ENCODE measurements at places on chromosomes 2 and 18.

GRCh38 chr2:8841932-8842331, 4.5 kb upstream of the KIDINS220 start:
- no peak for DNase-seq

- DNase-seq, result no peak
Observed at GRCh38 chr2:10720306-10720705, 1.1 kb upstream of the ATP6V1C2 start.

DNA sequence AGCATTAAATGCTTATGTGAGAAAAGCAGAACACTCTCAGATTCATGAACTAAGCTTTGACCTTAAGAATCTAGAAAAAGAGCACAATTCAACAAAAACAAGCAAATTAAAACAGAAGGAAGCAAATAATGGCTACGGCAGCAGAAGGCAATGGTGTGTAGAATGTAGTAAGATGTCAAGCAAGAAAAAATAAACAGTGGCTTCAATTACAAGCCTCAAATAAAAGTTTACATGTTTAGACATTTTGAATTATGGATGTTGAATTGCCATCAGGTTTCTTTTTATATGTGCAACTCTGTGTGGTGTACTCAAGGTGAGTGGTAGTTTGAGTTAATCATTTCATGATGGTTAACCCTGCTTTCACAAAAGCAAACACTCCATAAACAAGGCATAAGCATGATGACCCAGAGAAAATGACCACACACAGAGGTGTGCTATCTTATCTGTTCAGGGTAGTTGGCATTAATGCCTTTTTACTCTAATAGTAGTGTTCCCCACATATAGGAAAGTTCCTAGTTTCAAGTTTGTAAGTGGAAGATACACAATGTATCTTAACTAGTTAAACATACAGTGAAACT, 207.1 kb downstream of the FIGN start:
- no peak for DNase-seq

GRCh38 chr2:211487733-211488132, 931.3 kb downstream of the CPS1 start:
- DNase-seq, result no peak

DNA sequence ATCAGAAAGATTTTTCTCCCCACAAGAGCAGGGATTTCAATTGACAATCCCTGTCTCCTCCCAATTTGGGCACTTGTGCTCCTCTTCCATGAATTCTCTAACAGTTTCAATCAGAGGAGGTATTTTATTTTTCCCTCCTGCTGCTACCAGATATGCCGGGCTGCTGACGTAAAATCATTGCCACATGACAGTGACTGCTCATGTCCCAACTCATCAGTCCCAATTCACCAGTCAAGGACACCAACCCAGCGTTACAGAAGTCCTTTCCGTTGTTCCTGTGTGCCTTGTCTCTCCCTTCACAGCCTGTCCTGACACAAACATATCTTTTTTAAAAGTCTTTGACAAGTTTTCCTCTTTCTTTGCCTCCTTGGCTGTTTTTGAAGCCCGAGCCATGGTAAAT, 540.2 kb downstream of the LRP1B start:
- no peak for DNase-seq

DNA sequence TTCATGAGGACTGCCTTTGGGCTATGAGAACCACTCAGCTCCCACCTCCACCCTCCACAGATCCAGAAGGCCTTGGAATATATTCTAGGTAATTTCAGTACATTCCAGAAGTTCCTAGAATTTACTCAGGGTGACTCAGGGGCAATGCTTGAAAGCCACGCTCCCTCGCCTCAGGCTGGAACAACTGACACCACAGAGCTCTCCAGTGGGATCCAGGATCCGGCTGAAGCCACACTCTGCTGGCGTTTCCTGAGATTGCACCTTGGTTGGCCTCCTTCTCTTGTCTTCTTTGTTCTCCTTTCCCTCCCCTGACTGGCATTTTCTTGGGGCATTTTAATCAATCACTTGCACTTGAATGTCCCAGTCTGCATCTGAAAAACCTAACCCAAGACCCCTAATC, 92.6 kb upstream of the KCNE4 start:
- DNase-seq, result peak; percentile 89

DNA sequence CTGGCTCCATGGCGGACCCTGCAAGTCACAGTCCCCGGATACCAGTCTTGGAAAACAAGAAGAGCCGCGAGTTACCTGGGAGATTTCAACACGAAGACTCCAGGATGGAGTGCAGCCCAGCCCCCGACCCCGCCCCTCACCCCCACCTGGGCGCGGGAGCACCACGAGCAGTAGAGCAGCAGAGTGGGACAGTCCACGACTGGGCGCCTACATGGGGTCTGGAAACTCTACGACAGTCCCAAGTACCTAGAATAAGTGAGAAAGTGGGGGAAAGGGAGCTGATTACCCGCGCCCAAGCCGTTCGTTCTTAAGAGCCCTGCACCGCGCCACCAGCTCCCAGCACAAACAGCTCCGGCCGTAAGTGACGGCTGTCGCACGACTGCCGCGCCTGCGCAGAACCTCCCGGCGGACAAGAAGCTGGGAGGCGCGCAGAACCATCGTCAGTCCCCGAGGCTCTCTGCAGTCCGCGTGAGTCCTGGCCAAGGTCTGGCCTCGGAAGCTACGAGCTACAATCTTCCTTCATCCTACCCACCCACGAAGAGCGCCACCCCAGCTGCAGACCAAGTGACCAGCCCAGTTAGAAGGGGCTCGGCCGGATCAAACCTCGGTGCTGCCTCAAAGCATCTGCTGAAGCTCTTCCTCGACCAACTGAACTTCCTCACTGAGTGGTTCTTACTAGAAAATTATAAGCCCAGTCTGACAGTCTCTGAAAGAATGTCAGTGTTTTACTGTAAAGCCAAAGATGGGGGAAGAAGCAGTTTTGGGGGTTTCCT, at the start of gene DPY30:
DPY30 (minus strand) TSS at position 359 of the 773 bp plus-strand sequence; CDS start at position 10, 349 bp downstream.
- peak; percentile 95 for DNase-seq

DNA sequence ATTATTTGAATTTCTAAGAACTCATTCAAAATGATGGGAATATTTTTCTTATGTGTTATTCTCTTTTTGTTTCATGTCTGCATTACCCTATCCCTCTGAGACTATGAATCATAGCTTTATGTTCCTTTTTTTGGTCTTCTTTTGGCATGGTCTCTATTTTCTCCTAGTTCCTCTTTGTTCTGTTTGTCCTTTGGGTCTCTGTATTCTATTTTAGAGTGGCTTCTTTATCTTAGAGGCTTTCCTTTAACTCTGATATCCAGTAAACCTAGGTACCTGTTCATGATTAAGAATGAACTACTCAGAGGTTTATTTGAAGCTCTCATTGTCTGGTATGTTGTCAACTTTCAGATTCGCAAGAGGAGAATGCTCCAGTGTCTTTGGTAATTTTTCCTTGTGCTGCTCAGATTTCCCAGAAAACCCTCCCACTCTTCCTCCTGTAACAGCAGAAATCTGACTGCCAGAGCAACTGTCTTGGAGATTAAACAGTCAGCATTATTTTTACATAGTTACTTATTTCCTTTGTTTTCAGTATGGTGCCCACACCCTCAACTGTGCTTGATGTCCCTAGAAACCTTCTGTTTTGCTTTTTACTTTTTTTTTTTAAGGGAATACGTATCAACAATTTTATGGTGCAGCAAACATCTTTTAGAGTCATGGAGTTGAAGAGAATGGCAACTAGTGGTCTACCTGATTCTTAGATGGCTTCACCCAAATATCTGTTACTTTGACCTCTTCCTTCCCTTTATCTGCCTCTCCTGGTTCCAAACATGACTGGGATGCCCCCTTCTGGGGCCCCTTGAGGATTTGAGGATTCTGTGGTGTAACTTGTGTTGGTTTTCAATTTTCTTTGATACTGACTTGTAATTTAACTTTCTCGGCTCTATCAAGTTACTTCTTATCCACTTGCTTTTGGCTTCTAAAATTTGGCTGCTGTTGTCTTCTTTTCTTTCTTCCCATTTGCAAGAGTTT, 92.0 kb downstream of the DPP10 start:
- DNase-seq, result no peak

DNA sequence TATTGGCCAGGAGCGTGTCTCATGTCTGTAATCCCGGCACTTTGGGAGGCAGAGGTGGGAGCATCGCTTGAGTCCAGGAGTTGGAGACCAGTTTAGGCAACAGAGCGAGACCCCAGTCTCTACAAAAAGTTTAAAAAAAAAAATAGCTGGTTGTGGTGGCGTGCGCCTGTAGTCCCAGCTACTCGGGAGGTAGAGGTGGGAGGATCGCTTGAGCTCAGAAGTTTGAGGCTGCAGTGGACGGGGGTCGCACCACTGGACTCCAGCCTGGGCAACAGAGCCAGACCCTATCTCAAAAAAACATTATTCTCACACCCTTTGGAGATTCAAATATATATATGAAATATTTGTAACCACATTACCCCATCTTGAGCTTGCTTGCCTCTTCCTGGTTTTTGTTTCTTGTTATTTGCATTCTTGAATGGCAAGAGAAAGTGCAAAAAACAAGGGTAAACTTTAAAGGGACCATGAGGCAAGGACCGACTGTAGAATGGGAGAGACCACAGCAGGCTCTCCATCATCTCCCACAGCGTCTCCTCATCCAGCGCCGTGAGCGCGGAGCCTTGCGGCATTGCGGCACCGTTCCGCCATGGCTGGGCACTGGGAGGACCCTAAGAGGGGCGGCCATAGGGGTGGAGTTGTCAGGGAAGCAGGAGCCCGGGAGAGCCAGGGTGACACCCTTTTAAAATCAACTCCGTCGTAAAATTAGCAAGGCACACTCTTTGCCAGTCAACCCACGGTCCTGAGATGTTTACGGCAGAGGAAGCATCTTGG, 1.4 kb downstream of the ELP2 start:
- no peak for DNase-seq

GRCh38 chr2:98559581-98559980, 48.7 kb downstream of the COA5 start:
- DNase-seq, result peak; percentile 29

GRCh38 chr2:26144031-26144430, 28.9 kb upstream of the GAREM2 start:
- no peak for DNase-seq

- peak; percentile 73 for DNase-seq
Observed at GRCh38 chr2:146321175-146321574, 1523.7 kb upstream of the ACVR2A start.

- DNase-seq, result no peak
Observed at GRCh38 chr18:51833850-51834249, 506.1 kb upstream of the DCC start.

DNA sequence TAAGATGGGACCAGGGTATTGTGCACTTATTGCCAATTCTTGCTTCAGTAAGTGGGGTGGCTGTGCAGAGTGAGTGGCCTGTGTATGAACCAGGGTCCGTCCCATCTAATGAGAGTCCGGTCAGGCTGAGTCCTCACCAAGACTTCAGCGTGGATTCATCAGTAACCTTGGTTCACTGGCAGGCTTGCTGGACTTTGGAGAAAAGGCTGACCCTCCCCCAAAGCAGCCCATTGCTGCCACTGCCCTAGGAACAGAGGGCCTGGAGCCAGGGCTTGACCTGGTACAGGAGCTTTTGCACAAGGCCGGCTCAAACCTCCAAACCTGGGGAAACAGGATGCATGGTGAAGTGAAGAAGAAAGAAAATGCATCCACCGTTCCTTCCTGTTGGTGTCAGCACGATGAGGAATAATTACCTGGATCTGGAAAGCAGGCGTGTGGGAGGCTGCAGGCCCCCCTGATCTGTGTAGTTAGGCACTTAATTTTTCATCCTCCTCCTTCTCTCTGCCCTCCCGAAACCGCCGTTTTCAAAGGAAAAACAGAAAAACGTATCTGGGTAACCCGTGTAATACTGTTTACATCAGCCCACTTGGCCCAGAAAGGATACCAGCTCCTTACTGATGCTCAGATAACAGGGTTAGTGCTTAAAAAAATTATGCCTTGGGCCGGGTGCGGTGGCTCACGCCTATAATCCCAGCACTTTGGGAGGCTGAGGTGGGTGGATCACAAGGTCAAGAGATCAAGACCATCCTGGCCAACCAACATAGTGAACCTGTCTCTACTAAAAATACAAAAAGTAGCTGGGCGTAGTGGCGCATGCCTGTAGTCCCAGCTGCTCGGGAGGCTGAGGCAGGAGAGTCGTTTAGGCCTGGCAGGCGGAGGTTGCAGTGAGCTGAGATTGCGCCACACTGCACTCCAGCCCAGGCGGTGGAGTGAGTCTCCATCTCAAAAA, 147.7 kb downstream of the TGIF1 start:
- no peak for DNase-seq

- DNase-seq, result no peak
Observed at GRCh38 chr18:48926420-48926857, 24.3 kb downstream of the SMAD7 start.

- DNase-seq, result peak; percentile 23
Observed at GRCh38 chr2:160652236-160652635, 158.6 kb upstream of the RBMS1 start.

- peak; percentile 98 for DNase-seq
Observed at GRCh38 chr2:215579809-215580208, 143.9 kb upstream of the FN1 start.

Data from iris pigment epithelial cell (primary cell).